MM.1S (cell line): ENCODE measurements at places on chromosomes 1 and 21.
A peak's percentile ranks its signal among the peaks of the same experiment; 100 is the strongest.

GRCh38 chr21:42986125-42986783, 11.9 kb downstream of the PKNOX1 start:
- no peak for DNase-seq

- no peak for DNase-seq
These were observed 11.7 kb downstream of the IQGAP3 start for GRCh38 chr1:156560585-156561163.

- no peak for DNase-seq
These were observed 34.0 kb upstream of the SAMD13 start for GRCh38 chr1:84267476-84267875.

GRCh38 chr1:13661539-13661938, 38.4 kb upstream of the PRDM2 start:
- DNase-seq, result no peak

GRCh38 chr1:7420098-7420445, 351.0 kb upstream of the VAMP3 start:
- DNase-seq, result no peak

DNA sequence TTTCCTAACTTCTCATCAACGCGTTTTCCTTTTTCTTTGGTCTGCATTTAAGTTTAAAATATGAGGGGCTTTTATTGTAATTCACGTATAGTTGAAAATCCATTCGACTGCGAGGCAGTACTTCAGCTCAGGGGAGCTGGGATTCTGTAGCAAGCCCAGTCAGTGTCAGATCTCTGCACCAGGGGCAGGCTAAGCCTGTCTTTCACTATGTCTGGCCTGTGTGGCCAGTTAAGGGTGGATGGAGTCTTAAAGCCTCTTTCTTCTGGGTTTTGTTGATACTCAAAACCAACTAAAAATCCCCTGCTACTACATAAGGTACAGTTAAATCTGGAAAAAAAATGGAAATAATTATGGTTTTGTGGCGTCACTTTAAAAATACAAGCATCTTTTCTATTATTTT, 124.7 kb downstream of the TYW3 start:
- DNase-seq, result no peak

GRCh38 chr1:93446837-93447451, 974 bp upstream of the FNBP1L start:
- DNase-seq, result no peak

GRCh38 chr1:183467687-183468086, 4.6 kb upstream of the SMG7 start:
- DNase-seq, result no peak

- no peak for DNase-seq
These were observed 126.2 kb downstream of the TLR5 start for GRCh38 chr1:223016890-223017289.

- DNase-seq, result no peak
These were observed 13.2 kb downstream of the RXFP4 start for GRCh38 chr1:155954645-155955044.

GRCh38 chr1:178120088-178120487, 26.2 kb downstream of the RASAL2 start:
- no peak for DNase-seq

GRCh38 chr1:47507881-47508701, 70.2 kb downstream of the FOXD2 start:
- DNase-seq, result no peak

DNA sequence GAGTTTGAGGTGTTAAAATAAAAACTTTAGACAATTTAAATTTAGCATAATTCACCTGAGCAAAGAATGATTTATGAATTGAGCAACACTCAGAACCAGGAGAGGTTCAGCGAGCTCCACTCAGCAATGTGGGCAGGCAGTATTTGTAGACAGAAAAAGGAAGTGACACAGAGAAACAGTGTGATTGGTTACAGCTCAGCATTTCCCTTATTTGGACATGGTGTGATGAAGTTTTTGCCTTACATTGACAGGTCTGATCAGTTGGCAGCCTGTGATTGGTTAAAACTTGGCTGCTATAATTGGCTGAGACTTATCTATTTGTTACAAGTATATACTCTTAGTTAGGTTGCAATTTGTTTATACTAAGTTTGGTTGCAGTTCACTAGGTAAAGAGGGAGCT, 621.2 kb upstream of the PRMT6 start:
- DNase-seq, result no peak

DNA sequence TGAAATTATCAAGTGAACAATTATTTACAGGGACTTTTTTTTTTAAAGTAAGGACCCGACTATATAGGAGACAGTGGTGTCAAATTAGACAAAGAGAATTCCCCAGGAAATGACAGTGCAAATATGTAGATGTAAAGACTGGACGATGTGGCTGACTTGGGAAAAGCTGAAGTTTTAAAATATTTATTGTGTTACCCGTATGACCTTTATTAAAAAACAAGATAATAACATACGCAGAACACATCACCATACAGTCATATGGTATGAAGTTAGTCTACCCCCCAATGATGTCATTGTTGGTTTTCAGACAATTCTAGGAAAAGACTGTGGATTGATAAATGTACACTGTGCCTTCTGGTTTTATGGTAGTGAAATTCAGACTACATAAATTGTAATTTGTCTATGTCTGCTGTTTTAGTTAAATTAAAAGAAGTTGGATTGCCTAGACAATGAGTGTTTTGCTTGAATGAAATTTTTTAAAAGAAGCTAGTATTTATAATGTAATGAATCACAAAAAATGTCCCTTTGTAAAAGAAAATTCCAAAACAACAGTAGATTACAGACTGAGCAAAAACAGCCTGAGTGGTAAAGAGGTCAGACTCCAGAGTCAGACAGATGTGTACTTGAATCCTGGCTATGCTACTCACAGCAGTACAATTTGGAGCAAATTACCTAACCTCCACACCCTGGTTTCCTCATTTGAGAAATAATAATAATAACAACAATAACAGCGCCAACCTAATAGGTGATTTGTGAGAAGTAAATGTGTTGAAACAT, 15.5 kb upstream of the PDC start:
- DNase-seq, result no peak

DNA sequence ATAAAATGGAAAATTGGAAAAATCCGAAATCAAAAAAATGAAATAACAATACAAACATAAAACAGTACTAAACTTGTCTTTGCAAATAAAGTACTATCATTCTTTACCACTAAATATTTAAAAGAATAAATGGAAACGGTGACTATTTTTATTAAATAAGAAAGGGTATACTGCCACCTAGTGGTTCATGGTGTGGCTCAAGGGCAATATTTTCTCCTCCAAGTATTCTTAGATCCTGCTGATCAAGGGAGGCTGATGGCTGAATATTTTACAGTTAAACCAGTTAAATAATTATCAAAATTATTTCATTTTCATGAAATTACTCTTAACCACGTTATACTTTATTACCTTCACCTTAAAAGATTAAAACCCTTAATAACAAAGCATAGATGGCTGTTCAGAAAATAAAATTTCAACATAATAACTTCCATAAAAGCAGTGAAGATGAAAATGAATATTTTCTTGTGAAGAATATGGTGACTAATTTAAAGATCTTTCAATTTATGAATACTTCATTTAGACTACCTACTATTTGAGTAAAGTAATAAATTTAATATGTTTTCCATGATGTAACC, 1793.9 kb downstream of the NCAM2 start:
- peak; percentile 49 for DNase-seq

DNA sequence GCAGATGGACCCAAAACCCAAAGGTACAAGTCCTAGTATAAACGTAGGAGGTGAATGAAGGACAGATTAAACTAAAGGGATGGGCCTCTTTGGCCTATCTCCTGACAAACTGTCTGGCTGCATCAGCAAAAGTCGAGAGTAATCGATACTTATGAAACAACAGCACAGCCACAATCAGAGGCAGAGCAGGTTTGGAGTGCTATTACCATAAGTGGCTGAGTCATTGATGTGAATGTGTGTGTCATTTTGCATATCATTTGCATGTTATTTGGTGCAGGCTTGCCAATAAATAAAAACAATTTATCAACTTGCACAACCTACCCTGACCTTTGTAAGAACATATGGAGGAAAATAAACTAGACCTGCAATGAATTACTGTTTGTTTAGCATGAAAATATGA, 283.1 kb downstream of the NUF2 start:
- no peak for DNase-seq
